ENCODE measurements at places on chromosomes 7 and 10. TPM values are rescaled to one million over a fixed set of nuclear protein-coding genes. Genes with fewer than 3 reads are reported as not detected.

SPDYE2B gene
- total RNA-seq: not detected

TMEM273 gene
- total RNA-seq: 20.0 TPM

- no peaks in the 10 kb centered on the region for H3K27me3 ChIP-seq
- H3K27ac ChIP-seq: no peak overlapping the region
- no peak overlapping the region for H3K4me3 ChIP-seq
- no peaks in the 10 kb centered on the region for H3K4me1 ChIP-seq
- no peaks in the 10 kb centered on the region for H3K36me3 ChIP-seq
Measured at GRCh38 chr7:156309016-156309620, 331.5 kb upstream of the RNF32 start.

H2BK1 gene
- 2.2 TPM for total RNA-seq

GRCh38 chr10:124053971-124054370 is 39.4 kb downstream of the CHST15 start:
- no peaks in the 10 kb centered on the region for H3K36me3 ChIP-seq
- no peak overlapping the region for H3K27ac ChIP-seq
- H3K27me3 ChIP-seq: no peaks in the 10 kb centered on the region
- no peak overlapping the region for H3K4me3 ChIP-seq
- peak; percentile 1 for DNase-seq
- H3K4me1 ChIP-seq: no peaks in the 10 kb centered on the region

DNA sequence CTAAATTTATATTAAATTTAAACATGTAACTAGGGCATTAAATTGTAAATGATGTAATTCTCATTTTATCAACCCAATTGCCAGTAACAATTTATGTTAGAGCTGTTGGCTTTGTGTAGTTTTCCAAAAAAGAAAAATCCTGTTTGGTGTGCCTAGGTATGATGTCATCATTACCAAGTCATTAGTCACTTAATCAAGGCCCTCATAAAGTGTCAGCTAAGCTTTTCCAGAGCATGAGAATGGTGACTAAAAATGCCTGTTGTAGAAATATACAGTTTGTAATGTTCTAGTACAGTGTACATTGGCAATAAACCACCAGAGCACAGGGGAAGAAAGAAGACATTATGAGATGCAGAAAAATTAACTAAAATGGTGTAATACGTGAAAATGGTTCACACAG is 593.8 kb upstream of the ANKRD30A start:
- no peak overlapping the region for H3K27ac ChIP-seq
- H3K27me3 ChIP-seq: no peaks in the 10 kb centered on the region
- H3K4me1 ChIP-seq: no peaks in the 10 kb centered on the region

MACC1 gene
- 1.7 TPM for total RNA-seq

- H3K36me3 ChIP-seq: no peaks in the 10 kb centered on the region
- H3K27ac ChIP-seq: no peak overlapping the region
- no peaks in the 10 kb centered on the region for H3K27me3 ChIP-seq
Measured at GRCh38 chr10:72283131-72283530, 9.4 kb downstream of the DDIT4 start.

DNA sequence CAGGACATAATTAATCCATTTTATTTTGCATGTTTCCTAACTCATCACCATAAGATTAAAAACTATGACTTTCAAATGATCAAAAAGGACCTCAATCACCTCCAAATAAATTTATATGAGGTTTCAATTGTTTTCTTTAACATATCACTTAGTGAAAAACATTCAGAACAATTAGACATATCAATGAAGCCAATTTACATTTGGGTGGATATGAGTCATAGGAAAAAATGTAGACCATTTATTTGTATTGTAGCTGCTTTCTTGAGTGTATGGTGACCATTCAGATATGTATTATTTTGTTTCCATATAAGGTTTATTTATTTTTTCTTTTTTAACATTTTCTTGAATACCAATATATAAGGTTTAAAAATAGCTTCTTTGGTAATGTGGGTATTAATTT is 13.3 kb upstream of the EXOC6 start:
- H3K4me3 ChIP-seq: no peak overlapping the region
- DNase-seq: no peak
- no peak overlapping the region for H3K27ac ChIP-seq
- H3K36me3 ChIP-seq: no peaks in the 10 kb centered on the region
- no peaks in the 10 kb centered on the region for H3K27me3 ChIP-seq

- H3K4me1 ChIP-seq: no peaks in the 10 kb centered on the region
- H3K4me3 ChIP-seq: no peak overlapping the region
- DNase-seq: no peak
- no peak overlapping the region for H3K27ac ChIP-seq
- H3K36me3 ChIP-seq: no peaks in the 10 kb centered on the region
- no peaks in the 10 kb centered on the region for H3K27me3 ChIP-seq
Measured at GRCh38 chr10:71719042-71719441, 536 bp downstream of the C10orf105 start.

COL28A1 gene
- total RNA-seq: 1.6 TPM

- no peaks in the 10 kb centered on the region for H3K36me3 ChIP-seq
- H3K27me3 ChIP-seq: no peaks in the 10 kb centered on the region
- DNase-seq: no peak
- no peaks in the 10 kb centered on the region for H3K4me1 ChIP-seq
- H3K4me3 ChIP-seq: no peak overlapping the region
Measured at GRCh38 chr7:17934094-17934493, 6.2 kb downstream of the SNX13 start.

GRCh38 chr10:26057466-26057865 is 123.4 kb downstream of the MYO3A start:
- DNase-seq: no peak
- H3K27me3 ChIP-seq: no peaks in the 10 kb centered on the region
- no peak overlapping the region for H3K27ac ChIP-seq

- no peaks in the 10 kb centered on the region for H3K4me1 ChIP-seq
- no peaks in the 10 kb centered on the region for H3K36me3 ChIP-seq
- no peak overlapping the region for H3K4me3 ChIP-seq
- no peaks in the 10 kb centered on the region for H3K27me3 ChIP-seq
Measured at GRCh38 chr10:14468726-14469125, 138.0 kb upstream of the FRMD4A start.

DNA sequence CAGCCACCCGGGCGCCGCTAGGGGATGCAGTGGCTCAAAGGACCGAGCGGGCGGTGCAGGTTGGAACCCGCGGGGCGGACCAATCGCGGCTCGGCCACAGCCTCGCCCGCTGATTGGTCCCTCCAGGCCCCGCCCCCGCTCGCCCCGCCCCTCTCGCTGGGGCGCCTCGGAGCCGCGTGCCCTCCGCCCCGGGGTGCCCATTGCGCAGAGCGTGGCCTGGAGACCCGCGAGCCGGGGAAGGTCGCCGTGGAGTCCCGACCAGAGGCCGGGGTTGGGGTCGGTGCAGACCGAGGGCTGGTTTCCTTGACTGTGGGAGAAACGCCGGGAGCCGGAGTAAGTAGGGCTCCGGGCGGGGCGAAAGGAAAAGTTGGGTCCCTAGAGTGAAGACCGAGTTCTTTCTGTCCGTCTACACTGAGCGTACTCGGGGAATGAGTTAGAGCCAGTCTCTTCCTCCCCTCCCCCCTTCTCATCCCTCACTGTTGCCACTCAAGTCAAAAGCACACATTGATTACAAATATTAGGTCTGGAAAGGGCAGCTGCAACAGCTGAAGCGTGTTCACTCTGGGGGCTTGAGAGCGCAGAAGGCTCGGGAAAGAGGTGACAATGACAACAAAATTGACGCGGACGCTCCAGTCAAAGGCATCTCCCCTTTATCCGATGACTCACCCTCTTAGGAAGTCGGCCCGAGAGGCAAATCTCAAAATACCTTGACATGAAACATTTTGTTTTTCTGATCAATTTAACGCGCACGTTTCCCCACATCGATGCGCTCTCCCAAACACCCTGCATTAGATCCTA is 843 bp upstream of the GATA3 start:
- no peaks in the 10 kb centered on the region for H3K36me3 ChIP-seq
- no peaks in the 10 kb centered on the region for H3K4me1 ChIP-seq
- H3K4me3 ChIP-seq: peak overlapping the region; percentile 19
- H3K27ac ChIP-seq: no peak overlapping the region
- H3K27me3 ChIP-seq: no peaks in the 10 kb centered on the region
- peak; percentile 90 for DNase-seq

GRCh38 chr7:122790591-122790990 is 87.9 kb upstream of the RNF148 start:
- no peak overlapping the region for H3K4me3 ChIP-seq
- no peak overlapping the region for H3K27ac ChIP-seq
- no peaks in the 10 kb centered on the region for H3K36me3 ChIP-seq
- no peaks in the 10 kb centered on the region for H3K27me3 ChIP-seq

ZNF485 gene
- total RNA-seq: 4.5 TPM

- no peaks in the 10 kb centered on the region for H3K36me3 ChIP-seq
- no peak overlapping the region for H3K27ac ChIP-seq
- no peak overlapping the region for H3K4me3 ChIP-seq
- H3K27me3 ChIP-seq: no peaks in the 10 kb centered on the region
Measured at GRCh38 chr7:54783952-54784351, 24.9 kb upstream of the SEC61G start.

C10orf105 gene
- total RNA-seq: 0.42 TPM

GRCh38 chr10:24589265-24589664 is 134.4 kb downstream of the ARHGAP21 start:
- H3K4me1 ChIP-seq: no peaks in the 10 kb centered on the region
- H3K27me3 ChIP-seq: no peaks in the 10 kb centered on the region
- H3K36me3 ChIP-seq: peaks cover 9% of the 10 kb centered on the region
- no peak for DNase-seq
- H3K27ac ChIP-seq: no peak overlapping the region

DNA sequence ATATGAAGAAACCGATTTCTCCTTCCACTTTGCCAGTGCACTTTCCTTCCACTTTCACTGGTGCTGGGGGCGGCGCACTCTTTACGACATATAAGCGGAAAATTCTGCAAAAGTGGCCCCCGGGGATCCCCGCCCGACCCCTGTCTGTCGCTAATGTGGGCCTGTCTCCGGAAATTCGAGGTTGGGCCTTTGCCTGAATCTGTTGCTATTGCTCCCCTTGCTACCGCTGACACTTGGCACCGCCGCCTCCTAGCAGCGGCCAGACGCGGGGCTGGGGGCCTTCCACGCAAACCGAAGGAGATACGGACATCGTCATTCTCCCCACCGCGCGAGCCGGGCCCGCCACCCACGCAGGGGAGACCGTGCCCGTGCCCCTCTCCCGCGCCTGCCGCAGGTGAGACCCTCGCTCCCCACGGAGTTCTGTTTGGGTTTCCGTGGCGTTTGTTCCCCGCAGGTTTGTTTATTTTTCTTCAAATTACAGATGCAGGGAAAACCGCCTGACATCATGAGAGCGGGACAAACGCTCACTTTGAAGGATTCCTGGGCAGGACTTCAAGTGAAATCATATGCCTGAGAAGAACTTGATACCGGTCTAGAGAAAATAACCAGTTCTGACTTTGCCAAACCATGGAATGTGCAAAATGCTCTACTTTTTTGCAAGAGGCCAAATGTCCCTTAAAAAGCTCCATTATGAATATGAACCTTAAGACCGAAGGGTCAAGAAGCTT is 5.0 kb downstream of the TWIST1 start:
- H3K27ac ChIP-seq: no peak overlapping the region
- no peaks in the 10 kb centered on the region for H3K36me3 ChIP-seq
- no peaks in the 10 kb centered on the region for H3K4me1 ChIP-seq
- peak; percentile 77 for DNase-seq
- no peaks in the 10 kb centered on the region for H3K27me3 ChIP-seq

All from aorta (tissue), 5 donors.